ENCODE measurements at places on chromosomes 16 and 17. TPM values are rescaled to one million over a fixed set of nuclear protein-coding genes. Genes with fewer than 3 reads are reported as not detected.
A peak's percentile ranks its signal among the peaks of the same experiment; 100 is the strongest.

DNA sequence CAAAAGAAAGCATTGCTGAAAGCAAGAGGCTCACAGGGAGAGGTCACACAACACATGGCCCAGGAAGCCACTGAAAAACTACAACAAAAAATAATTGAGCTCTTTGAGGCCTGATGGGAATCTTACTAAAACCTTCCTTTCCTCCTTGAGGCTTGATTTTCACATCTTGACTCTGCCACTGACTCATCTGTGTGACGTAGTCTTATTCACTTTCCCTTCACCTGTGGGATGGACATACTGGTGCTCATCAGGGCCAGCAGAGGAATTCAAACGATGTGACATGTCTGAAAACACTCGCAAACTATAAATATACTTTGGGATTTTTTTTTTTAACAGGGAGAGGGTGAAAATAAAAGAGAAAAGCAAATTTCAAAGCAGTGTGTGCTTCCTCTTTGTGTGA is 78.3 kb upstream of the ASIC2 start:
- DNase-seq, result no peak

The KRTAP9-2 gene
- total RNA-seq, result not detected

DNA sequence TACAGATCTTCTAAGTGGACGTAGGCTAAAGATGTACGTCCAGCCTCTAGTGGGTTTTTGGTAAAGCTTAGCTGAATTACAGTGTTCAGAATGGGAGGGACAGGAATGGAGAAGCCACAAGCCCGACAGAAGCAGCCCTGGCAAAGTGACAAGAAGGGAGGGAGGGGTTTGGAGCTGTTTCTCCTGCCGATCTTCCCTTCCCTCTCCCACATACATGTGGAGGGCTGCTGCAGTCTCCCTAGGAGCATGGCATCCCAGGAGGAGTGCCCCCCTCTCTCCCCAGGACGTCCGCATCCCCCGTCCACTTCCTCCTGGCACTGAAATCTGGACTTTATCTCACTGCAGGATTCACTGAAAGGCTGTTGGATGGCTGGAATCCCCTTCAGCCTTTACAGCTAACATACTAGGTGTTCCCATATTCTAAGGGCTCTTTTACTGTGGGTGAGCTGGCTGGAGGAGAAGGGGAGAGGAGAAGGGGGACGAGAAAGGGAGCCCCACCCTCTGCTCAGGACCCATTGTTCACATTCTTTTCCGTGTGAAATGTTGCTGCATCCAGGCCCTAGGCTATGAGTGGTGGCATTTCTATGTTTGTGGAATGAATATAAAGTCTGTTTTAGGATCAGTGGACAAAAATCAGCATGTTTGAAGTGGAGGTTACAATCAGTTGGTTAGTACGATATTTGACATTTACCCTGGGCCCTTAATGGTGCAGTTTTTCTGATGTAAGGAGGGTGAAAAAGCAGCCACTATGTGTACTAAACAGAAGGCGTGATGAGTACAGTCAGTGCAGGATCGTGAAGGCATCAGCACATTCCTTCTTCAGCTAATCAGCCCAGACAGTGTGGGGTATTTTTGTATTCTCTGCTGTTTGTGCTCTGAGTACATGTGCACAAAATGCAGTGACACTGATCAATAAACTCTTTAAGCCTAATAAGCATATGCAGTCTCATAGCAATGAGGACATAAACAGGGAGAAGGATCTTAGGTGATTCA is 94.6 kb downstream of the SPECC1 start:
- peak; percentile 32 for DNase-seq

DNA sequence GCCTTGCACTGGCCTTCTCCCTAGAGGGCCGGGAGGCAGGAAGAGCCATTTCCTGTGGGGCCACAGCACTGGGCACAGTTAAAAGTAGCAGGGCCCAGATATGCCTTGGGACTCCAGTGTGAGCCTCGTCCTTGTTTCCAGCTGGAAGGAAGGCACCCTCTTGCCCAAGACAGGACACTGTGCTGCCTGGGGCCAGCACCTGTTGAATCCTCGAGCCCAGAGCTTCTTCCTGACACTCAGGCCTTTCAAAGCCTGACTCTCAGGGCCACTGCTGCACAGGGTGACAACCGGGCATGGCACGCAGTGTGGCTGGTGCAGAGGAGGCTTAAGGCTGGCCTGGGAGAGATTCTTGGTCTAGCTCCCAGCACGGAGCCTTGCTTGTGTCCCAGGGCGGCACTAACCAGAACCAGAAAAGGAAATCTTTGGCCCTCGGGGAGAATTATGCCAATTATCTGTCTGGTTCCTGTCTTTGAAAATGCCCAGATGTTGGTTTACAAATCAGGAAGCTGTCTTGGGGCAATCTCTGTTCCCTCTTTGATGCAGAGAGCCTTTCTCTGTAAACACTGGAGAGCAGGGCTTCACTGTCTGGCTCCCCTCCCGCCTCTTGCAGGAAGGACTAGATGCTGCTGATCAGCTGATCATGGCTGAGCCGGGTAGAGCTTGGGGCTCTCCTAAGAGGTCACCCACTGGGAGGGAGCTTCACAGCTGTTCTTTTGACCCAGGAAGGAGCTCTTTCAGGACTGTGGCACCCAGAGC is 11.1 kb downstream of the LDHD start:
- DNase-seq, result no peak

DNA sequence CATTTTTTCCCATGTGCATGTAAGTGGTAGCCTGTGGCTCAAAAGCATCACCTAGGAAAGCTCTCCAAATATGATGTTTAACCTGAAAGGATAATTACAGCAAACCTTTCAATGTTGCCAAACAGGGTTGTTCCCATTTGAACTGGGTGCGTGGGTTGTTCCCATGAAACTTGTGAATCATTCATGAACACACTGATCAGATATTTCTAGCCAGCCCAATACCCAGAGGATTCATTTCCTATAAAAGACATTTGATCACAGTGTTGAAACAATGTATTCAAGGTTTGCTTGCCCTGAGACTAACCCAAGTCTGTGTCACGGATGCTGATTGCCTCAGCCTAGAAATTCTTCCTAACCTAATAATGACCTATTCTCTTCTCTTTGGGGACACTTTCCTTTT is 12.9 kb downstream of the KRT39 start:
- DNase-seq, result no peak

The TPPP3 gene
- 1.6 TPM for total RNA-seq

DNA sequence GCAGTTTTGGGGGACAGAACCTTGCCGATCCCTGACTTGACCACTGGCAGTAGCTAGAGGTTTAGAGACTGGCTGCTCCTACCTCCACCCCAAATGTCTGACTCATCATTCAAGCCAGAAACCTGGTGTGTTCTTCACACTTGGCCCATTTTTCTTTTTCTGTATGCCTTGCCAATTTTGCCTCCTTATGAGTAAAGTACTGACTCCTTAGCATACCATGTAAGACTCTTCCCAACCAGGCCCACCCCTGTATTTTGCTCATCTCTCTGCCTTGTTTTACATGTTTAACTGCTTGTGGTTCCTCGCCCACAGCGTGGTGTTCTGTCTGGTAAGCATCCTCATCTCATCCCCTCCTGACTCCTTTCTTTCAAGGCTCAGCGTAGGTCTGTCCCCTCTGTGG is 37.9 kb downstream of the NUP88 start:
- peak; percentile 13 for DNase-seq
